NCI-H1694 (cell line): ENCODE measurements at places on chromosomes 13 and 19.

- DNase-seq: no peak
Observed at GRCh38 chr13:23629566-23630272, 59.5 kb downstream of the TNFRSF19 start.

GRCh38 chr13:30870049-30870884 lies 35.8 kb upstream of the MEDAG start:
- DNase-seq: peak; percentile 27

GRCh38 chr19:53873773-53874605 lies 6.3 kb downstream of the MYADM start:
- DNase-seq: no peak

DNA sequence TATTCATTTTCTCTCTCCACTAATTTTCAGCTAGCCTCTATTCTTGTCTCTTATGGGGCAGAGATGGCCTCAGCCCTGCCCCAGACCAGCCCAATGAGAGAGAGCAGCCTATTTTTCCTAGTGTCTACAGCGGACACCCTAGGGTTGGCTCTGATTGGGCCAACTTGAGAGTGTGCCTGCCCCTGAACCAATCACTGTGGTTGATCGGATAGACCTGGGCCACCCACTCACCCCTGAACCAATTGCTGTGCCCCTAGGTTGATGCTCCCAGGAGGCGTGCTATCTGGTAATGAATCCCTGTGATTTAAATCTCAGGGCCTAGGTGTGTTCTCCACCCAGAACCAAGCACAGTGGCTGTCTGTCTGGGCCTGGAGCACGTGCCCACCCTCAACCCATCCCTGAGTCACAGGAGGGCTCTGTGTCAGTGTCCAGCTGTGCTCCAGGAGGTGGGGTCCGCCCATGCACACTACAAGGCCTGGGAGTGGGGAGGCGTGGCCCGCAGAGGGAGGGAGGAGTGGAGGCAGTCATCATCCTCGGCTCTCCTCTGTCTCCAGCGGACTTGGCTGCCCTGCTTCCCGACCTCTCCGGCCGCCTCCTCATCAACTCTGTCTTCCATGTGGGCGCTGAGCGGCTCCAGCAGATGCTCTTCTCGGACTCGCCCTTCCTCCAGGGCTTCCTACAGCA lies 14.9 kb upstream of the SCN1B start:
- DNase-seq: no peak

DNA sequence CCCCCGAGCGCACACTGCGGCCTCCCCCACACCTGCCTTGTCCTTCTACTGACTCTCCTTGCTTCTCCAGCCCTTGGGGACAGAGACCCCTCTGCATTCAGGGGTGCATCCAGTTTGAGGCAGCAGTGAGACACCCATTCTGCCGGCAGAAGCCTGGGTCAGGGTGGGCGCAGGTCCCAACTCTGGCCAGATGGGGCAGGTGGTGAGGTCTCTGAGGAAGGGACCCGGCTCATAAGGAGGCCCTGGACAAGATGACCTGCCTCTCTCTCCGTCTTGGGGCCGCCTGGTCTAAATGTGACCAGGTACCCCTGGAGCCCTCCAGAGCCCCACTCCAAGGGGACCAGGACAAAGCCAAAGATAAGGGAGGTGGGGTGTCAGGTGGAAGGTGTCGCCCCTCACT lies 6.1 kb downstream of the CHERP start:
- DNase-seq: no peak

GRCh38 chr13:50850445-50850844 lies 7.0 kb upstream of the DLEU7 start:
- no peak for DNase-seq

GRCh38 chr13:48414501-48414900 lies 1.6 kb upstream of the LPAR6 start:
- DNase-seq: no peak

DNA sequence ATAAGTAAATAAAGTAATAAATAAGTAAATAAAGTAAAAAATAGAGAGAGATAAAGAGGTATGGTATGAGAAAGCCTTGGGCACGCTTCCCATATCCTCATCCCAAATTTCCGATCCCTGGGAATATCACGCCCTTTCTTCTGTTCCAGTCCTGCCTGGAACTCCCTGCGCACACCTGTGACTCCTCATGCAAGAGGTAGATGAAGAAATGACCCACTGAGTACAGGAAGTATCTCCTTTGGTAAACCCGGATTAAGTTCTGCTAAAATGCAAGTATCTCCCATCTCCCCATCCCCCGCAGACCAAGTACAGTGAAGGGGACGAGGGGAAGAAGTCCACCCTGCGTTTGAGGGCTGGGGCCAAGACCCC lies 399 bp upstream of the ZNF136 start:
- no peak for DNase-seq

- DNase-seq: no peak
Observed at GRCh38 chr13:75715601-75716523, 79.7 kb downstream of the LMO7 start.

- DNase-seq: no peak
Observed at GRCh38 chr13:43154839-43155238, 131.5 kb downstream of the DNAJC15 start.

- DNase-seq: no peak
Observed at GRCh38 chr19:40682431-40682964, 8.0 kb downstream of the NUMBL start.

DNA sequence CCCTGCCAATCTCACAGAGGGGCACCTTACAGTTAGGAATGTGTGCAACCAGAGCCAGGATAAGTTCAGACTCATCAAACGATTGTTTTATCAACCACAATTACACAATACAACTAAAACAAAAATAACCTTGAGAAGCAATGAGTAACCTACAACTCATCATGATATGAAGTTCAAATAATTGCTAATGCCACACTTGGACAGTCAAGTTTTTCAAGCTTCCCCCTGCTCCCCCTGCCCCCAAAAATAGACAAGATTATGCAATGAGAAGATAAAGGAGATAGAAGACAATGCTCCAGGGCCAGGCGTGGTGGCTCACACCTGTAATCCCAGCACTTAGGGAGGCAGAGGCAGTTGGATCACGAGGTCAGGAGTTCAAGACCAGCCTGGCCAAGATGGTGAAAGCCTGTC lies 13.6 kb upstream of the KPNA3 start:
- DNase-seq: no peak

- DNase-seq: no peak
Observed at GRCh38 chr19:42191855-42192254, 25.6 kb downstream of the DEDD2 start.

GRCh38 chr19:37346091-37346490 lies 24.8 kb upstream of the ZNF527 start:
- no peak for DNase-seq

DNA sequence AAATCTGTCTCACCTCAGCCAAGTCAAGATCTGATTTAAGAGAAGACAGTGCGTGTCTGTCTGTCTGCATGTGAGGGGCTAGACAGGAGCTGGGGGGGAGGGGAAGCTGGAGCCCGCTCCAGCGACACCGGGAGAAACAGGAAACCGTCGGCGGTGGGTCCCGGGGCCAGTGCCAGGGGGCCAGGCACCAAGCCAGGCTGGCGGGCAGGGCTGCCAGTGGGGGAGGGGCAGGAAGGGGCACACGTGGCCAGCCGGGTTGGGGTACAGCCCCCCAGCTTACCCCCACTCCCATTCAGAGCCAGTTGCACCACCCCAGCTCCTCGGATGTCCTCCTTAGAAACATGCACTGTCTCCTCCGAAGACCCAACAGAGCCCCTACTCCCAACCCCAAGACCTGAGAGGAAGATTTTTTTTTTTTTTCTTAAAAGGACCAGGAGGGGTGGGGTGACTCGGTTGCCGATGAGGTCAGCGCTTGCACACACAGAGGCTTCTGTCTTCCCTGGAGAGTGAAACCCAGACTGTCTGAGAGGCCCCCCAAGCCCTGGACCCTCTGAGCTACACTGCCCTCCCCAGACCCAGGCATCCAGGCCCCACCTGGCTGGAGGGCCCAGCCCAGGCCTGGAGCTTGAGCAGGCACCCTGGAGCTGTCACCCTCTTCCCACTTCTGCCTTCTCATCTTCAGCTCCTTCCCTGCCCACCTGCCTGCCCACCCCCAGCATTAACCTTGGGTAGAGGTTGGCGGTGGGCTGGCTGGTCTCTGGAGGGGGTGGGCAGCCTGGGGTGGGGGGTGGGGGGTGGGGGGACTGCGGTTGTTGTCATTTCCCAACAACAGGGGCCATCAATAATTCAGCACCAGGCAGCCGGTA lies 4.0 kb downstream of the ERF start:
- no peak for DNase-seq

DNA sequence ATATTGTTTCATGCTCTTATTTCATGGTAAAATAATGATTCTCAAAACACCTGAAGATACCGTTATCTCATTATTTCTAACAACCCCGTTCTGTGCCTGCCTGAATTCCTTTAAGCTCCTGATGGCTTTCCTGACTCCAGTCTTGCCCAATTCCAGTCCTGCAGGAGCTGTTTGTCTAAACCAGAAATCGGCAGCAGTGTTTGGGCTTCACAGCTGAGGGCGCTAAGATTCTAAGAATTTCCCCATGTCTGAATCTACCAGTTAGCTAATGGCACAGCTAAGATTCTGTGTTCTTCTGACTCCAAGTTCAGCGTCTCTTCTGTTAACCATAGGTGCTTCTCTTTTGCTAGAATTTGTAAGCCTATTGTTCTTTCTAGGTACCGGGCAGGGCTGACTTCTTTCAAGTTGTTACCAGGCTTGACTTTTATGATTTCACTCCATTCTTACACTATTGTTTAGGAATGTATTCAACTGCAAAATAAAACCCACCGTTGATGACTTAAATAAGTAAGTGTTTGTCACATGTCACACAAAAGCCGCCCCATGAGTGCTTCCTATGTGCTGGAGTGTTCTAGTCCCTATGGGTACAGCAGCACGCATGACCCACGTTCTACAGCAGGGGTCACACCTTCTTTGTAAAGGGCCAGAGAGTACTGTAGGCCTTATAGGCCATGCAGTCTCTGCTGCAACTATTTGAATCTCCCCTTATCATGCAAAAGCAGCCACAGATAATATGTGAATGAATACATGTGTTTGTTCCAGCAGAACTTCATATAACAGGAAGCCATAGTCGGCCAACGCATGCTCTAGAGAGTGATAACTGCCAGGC lies 168.3 kb upstream of the RNF113B start:
- no peak for DNase-seq

DNA sequence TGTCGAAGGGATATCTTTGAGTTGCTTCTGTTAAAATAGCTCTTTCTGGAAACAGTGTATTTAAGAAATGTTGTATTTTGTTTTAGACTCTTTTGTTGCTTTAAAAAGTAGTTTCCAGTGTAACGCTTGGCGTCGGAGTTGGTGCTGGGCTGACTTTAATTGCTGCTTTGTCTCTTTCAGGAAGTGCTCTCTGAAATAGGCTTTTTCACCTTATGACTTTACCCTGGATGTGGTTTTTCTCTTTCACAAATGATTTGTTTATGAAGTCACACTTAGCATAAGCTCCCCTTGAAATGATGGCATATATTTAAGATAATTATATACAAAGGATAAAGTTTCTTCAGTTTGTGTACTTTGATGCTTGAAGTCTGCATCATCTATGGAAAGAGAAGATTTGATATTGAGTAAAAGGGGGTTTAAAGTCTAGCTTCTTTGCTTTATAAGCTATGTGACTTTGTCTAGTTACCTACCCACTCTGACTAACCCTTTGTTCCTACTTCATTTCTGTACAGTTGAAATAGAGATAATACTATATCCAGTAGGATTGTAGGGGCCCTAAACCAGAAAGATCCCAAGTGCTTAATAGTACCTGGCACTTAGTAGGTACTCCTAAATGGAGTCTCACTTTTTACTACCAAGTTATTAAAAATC lies at the start of gene GPR18:
Gene GPR18, minus strand, starts transcription at position 170 of the 651 bp plus-strand sequence. CDS start 2,507 bp downstream, outside the sequence.
- DNase-seq: no peak
